ENCODE measurements at places on chromosomes 7 and 10. TPM values are rescaled to one million over a fixed set of nuclear protein-coding genes. Genes with fewer than 3 reads are reported as not detected.

PRRT4 gene
- 0.05 TPM for total RNA-seq

SH2D4B gene
- total RNA-seq, result 0.40 TPM

AGR3 gene
- total RNA-seq, result 6.7 TPM

CACNB2 gene
- total RNA-seq, result 5.5 TPM

AKR1C8 gene
- not detected for total RNA-seq

FBXO24 gene
- total RNA-seq, result 2.3 TPM

OR6V1 gene
- total RNA-seq, result not detected

SVOPL gene
- 0.36 TPM for total RNA-seq

FAM25C gene
- total RNA-seq, result not detected

LSM8 gene
- 24.8 TPM for total RNA-seq

ADCY1 gene
- total RNA-seq, result 4.5 TPM

CALML3 gene
- 8.0 TPM for total RNA-seq

NODAL gene
- not detected for total RNA-seq

OR2A2 gene
- total RNA-seq, result not detected

ITIH5 gene
- total RNA-seq, result 13.5 TPM

TMEM196 gene
- not detected for total RNA-seq

ADAM12 gene
- 0.14 TPM for total RNA-seq

BTBD16 gene
- total RNA-seq, result 0.62 TPM

TMEM184A gene
- total RNA-seq, result 59.2 TPM

ACHE gene
- total RNA-seq, result 6.6 TPM

VPS37D gene
- 19.5 TPM for total RNA-seq

CFAP70 gene
- 7.2 TPM for total RNA-seq

CNPY1 gene
- not detected for total RNA-seq

FAM180A gene
- total RNA-seq, result 6.9 TPM

CFAP69 gene
- 27.4 TPM for total RNA-seq

SDK1 gene
- total RNA-seq, result 4.8 TPM

Measured in prostate gland (tissue), 2 donors.